Activated T-helper 1 cell treated with anti-CD3 and anti-CD28 coated beads, Interleukin-12 subunit alpha, Interleukin-12 subunit beta, Interleukin-2, Interleukin-4 antibody, amounts not matched to agents 30 ng/mL and 10 ng/mL and 1 ng/mL, durations not matched to agents 14 hours and 24 hours and 36 hours (primary cell): ENCODE measurements at places on chromosomes 1 and 21. TPM values are rescaled to one million over a fixed set of nuclear protein-coding genes. Genes with fewer than 3 reads are reported as not detected.

GRCh38 chr1:184801503-184801902 is 46.8 kb upstream of the EDEM3 start:
- no peak for DNase-seq
- H3K36me3 ChIP-seq = peaks cover 13% of the 10 kb centered on the region
- H3K4me3 ChIP-seq = no peak overlapping the region
- H3K27me3 ChIP-seq = no peaks in the 10 kb centered on the region
- peaks cover 6% of the 10 kb centered on the region for H3K4me1 ChIP-seq

- no peak overlapping the region for H3K4me3 ChIP-seq
- H3K27me3 ChIP-seq = peaks cover 4% of the 10 kb centered on the region
- H3K4me1 ChIP-seq = no peaks in the 10 kb centered on the region
- no peaks in the 10 kb centered on the region for H3K36me3 ChIP-seq
- no peak for DNase-seq
- H3K27ac ChIP-seq = no peak overlapping the region
Measured at GRCh38 chr1:3671371-3672180, 19.3 kb downstream of the TP73 start.

DNA sequence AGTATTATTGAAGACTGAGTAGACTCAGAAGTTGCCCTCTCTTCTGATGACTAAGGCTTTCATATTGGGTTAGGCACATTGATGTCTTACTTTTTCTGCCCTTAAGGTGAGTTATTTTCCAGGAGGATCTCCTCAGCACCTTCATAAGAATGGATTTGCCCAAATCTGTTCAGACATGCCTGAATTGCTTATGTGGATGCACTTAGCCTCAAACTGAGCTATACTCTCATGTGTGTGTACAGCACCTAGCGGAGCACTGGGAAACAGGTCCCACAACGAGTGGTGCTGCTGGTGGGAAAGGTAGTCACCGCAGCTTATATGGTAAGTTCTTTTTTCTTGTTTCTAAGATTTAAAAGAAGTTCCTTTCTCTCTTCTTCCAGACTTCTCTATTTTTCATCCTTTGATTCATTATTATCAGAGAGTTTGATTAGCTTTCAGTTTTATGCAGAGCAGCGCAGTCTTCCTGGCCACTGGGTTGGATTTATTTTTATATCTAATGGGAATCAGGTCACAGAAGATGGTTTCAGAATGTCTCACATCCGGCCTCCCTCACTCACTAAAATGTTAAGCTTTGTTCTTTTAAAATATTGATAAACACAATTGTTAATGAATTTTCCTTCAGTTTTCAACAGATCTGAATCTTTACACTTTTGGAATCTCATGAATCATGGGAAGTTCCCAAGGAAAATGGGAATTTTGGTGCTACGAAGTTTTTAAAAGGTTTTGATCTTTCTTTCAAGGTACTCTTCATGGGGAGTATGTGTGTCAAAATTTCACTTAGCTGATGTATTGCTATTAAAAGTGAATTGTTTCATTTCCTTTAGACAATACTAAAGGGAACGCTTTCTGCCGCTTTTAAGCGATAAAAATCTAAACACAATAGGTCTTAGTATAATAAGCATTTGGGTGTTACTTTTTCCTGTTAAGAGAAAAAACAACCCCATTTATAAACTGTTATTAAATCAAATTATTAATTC is 58.5 kb downstream of the EXTL2 start:
- peaks cover 7% of the 10 kb centered on the region for H3K27me3 ChIP-seq
- H3K36me3 ChIP-seq = no peaks in the 10 kb centered on the region
- H3K27ac ChIP-seq = no peak overlapping the region
- DNase-seq = no peak
- H3K4me3 ChIP-seq = no peak overlapping the region
- no peaks in the 10 kb centered on the region for H3K4me1 ChIP-seq

- H3K27ac ChIP-seq = no peak overlapping the region
- no peak overlapping the region for H3K4me3 ChIP-seq
- DNase-seq = no peak
- peaks cover 6% of the 10 kb centered on the region for H3K27me3 ChIP-seq
- no peaks in the 10 kb centered on the region for H3K4me1 ChIP-seq
Measured at GRCh38 chr1:95169548-95169947, 52.4 kb downstream of the TLCD4 start.

DNA sequence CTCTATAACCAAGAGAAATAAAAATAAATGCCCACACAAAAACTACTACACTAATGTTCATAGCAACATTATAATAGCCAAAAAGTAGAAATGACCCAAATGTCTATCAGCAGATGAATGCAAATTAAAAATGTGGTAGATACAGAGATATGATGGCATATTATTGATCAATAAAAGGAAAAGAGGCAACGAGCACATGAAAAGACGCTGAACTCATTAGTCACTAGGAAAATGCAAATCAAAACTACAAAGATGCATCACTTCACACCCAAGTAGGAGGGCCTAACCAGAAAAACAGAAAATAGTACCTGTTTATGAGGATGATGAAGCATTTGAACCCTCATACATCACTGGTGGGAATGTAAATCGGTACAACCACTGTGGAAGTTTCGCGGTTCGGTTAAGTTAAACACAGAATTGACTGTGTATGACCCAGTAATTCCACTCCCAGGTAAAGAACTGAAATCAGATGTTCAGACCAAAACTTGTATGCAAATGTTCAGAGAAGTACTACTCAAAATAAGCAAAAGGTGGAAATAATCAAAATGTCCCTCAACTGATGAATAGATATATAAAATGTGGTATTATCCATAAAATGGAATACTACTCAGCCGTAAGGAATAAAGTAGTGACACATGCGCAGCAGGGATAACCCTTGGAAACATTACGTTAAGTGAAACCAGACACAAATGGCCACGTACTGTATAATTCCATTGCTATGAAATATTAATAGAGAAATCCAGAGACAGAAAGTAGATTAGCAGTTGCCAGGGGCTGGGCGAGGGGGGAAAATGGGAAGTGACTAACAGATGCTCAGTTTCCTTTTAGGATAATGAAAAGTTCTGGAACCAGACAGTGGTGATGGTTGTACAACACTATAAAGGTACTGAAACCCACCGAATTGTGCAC is 3.1 kb downstream of the USP48 start:
- peaks cover 19% of the 10 kb centered on the region for H3K36me3 ChIP-seq
- peaks cover 40% of the 10 kb centered on the region for H3K4me1 ChIP-seq
- DNase-seq = peak; percentile 41
- peak overlapping the region; percentile 82 for H3K4me3 ChIP-seq
- H3K27me3 ChIP-seq = no peaks in the 10 kb centered on the region
- peak overlapping the region; percentile 96 for H3K27ac ChIP-seq

GRCh38 chr1:228906223-228906860 is 171.1 kb downstream of the RHOU start:
- no peak overlapping the region for H3K4me3 ChIP-seq
- H3K27me3 ChIP-seq = peaks cover 17% of the 10 kb centered on the region
- H3K27ac ChIP-seq = no peak overlapping the region
- H3K4me1 ChIP-seq = no peaks in the 10 kb centered on the region

GRCh38 chr1:151537112-151537511 is 3.0 kb upstream of the TUFT1 start:
- no peak overlapping the region for H3K27ac ChIP-seq
- no peak for DNase-seq
- H3K27me3 ChIP-seq = peaks cover 11% of the 10 kb centered on the region
- H3K4me3 ChIP-seq = no peak overlapping the region
- H3K36me3 ChIP-seq = peaks cover 6% of the 10 kb centered on the region
- H3K4me1 ChIP-seq = peaks cover 16% of the 10 kb centered on the region

DNA sequence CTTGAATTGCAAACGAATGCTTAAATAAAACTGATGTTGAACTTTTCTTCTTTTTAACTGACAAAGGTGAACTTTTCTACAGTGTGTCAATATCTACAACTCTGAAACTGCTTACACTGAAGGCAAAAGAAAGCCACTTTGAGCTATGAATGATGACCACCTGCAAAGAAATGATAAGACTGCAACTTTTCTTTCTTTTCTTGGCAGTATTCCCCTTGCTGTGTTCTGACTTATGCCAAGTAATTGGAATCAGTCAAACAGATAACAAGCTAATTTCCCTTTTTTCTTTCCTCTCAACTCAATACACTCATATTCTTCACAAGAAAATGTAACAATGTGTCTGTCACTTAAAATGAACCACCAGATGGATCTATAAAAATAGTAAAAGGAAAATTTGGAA is 588.1 kb upstream of the BRINP3 start:
- no peak for DNase-seq
- H3K36me3 ChIP-seq = no peaks in the 10 kb centered on the region
- no peak overlapping the region for H3K27ac ChIP-seq
- H3K4me1 ChIP-seq = no peaks in the 10 kb centered on the region

GRCh38 chr21:41726970-41727783 is 39.7 kb downstream of the RIPK4 start:
- no peak overlapping the region for H3K27ac ChIP-seq
- H3K36me3 ChIP-seq = no peaks in the 10 kb centered on the region
- H3K27me3 ChIP-seq = peaks cover 38% of the 10 kb centered on the region
- DNase-seq = no peak
- H3K4me3 ChIP-seq = no peak overlapping the region

Gene MPZ
- 3.0 and 4.0 TPM in 2 replicates for total RNA-seq

DNA sequence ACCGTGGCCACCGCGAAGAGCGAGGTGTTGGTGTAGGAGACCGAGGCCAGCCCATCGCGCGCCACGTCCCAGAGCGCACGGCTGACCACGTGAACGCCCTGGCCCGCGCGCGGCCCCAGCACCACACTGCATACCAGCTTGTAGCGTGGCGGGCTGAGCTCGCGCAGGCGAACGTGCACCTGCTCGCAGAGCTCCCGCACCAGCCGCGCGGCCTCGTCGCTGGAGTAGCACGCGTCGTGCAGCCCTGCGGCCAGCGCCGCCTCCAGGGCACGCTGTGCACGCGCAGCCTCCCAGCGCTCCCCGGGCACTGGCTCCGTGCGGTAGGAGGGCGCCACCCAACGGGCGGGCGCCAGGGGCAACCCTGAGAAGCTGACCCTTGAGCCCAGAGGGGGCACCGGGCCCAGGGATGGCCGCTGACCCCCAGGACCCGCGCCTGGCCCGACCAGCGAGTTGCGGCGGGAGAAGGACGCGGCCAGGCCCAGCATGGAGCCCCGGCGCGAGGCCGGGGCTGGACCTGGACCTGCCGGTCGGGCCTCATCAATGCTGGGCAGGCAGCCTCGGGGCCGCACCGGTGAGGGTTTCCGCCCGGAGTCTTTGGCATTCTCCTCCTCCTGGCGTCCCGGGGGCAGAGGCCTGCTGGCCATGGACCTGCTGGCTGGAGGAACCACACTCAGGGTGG is 987 bp downstream of the DYNLT4 start:
- H3K27me3 ChIP-seq = no peaks in the 10 kb centered on the region
- H3K27ac ChIP-seq = peak overlapping the region; percentile 99
- H3K4me1 ChIP-seq = peaks cover 82% of the 10 kb centered on the region
- peaks cover 57% of the 10 kb centered on the region for H3K36me3 ChIP-seq
- peak overlapping the region; percentile 68 for H3K4me3 ChIP-seq
- no peak for DNase-seq

- H3K4me3 ChIP-seq = no peak overlapping the region
- no peaks in the 10 kb centered on the region for H3K36me3 ChIP-seq
- H3K4me1 ChIP-seq = no peaks in the 10 kb centered on the region
- H3K27me3 ChIP-seq = peaks cover 17% of the 10 kb centered on the region
- DNase-seq = no peak
Measured at GRCh38 chr1:46983166-46983829, 40.2 kb upstream of the CYP4X1 start.

GRCh38 chr1:42731585-42731984 is 8.5 kb downstream of the CLDN19 start:
- no peaks in the 10 kb centered on the region for H3K36me3 ChIP-seq
- H3K27me3 ChIP-seq = no peaks in the 10 kb centered on the region
- peaks cover 5% of the 10 kb centered on the region for H3K4me1 ChIP-seq
- DNase-seq = no peak
- no peak overlapping the region for H3K27ac ChIP-seq

Gene CDA
- not detected in 2 replicates for total RNA-seq

- H3K27ac ChIP-seq = no peak overlapping the region
- H3K4me1 ChIP-seq = no peaks in the 10 kb centered on the region
- no peak overlapping the region for H3K4me3 ChIP-seq
- no peak for DNase-seq
Measured at GRCh38 chr21:27424601-27425000, 457.7 kb upstream of the ADAMTS5 start.

Gene RIMS3
- total RNA-seq = 1.5 and 1.9 TPM in 2 replicates

DNA sequence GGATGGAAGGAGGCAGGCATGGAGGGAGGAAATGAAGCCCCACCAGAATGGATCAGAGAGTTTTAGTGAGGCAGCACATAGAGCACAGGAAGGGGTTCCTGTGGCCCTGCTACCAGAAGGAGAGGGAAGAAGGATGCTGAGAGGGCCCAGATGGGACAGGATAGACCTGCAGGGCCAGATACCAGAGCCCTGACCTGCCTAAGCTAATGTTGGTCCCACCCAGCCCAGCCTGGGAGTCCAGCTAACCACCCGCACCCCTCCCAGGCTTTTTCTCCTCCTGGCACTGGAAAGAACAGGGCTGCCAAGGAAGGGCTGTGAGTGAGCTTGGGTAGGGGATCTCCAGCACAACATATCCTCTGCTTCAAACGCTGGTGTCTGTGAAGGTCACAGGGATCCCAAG is 6.9 kb downstream of the NECTIN4 start:
- no peaks in the 10 kb centered on the region for H3K36me3 ChIP-seq
- H3K4me1 ChIP-seq = peaks cover 9% of the 10 kb centered on the region
- no peak overlapping the region for H3K27ac ChIP-seq
- no peak overlapping the region for H3K4me3 ChIP-seq
- H3K27me3 ChIP-seq = no peaks in the 10 kb centered on the region

DNA sequence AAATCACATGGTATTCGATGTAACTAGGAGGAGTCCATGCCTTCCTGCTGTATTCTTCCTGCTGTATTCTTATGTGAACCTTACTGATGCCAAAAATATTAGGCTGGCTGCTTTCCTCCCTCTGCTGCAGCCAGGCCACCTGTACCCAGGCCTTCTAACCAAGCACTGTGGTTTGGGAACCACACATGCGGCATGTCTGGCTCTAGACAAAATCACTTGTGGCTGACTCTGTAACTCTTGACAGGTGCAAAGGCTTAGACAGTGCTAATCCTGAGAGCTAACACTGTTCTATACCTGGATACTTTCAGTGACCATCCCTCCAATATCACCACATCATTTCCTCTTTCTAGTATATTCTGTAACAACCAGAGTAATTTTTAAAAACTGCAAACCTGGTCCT is 67.7 kb downstream of the PCP4 start:
- no peaks in the 10 kb centered on the region for H3K4me1 ChIP-seq
- no peaks in the 10 kb centered on the region for H3K27me3 ChIP-seq
- no peak overlapping the region for H3K4me3 ChIP-seq
- H3K27ac ChIP-seq = no peak overlapping the region

Gene TMPRSS15
- total RNA-seq = not detected in 2 replicates

Gene MUL1
- 22.0 and 22.8 TPM in 2 replicates for total RNA-seq

GRCh38 chr1:113813218-113813617 is 942 bp upstream of the RSBN1 start:
- peak overlapping the region; percentile 96 for H3K4me3 ChIP-seq
- H3K36me3 ChIP-seq = peaks cover 17% of the 10 kb centered on the region
- no peaks in the 10 kb centered on the region for H3K27me3 ChIP-seq
- H3K27ac ChIP-seq = peak overlapping the region; percentile 96
- DNase-seq = no peak

DNA sequence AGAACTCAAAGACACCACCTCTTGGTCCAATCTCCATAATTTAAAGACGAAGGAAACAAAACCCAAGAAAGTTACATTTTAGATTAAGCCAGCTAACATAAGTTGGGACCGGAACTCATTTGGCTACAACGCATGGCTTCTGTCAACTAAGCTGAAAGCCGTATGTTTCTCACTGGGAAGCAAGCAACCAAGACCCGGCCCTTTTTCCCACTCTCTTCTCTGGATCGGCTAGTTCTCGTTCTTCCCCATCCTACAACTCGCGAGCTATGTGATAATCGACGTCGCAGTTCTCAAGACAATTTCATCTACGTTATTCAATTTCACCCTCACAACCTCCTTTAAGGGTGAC is 601 bp downstream of the CCT8 start:
- DNase-seq = no peak
- peak overlapping the region; percentile 99 for H3K4me3 ChIP-seq
- no peaks in the 10 kb centered on the region for H3K27me3 ChIP-seq
- H3K4me1 ChIP-seq = peaks cover 54% of the 10 kb centered on the region
- H3K27ac ChIP-seq = peak overlapping the region; percentile 98
